Activated T-helper 1 cell treated with anti-CD3 and anti-CD28 coated beads, Interleukin-12 subunit alpha, Interleukin-12 subunit beta, Interleukin-2, Interleukin-4 antibody, amounts not matched to agents 30 ng/mL and 10 ng/mL and 1 ng/mL, durations not matched to agents 14 hours and 24 hours and 36 hours (primary cell): ENCODE measurements at places on chromosomes 2 and 18. TPM values are rescaled to one million over a fixed set of nuclear protein-coding genes. Genes with fewer than 3 reads are reported as not detected.

Gene FER1L5
- not detected in 2 replicates for total RNA-seq

Gene KIAA2012
- not detected in 2 replicates for total RNA-seq

Gene WDR43
- total RNA-seq = 188 and 190 TPM in 2 replicates

GRCh38 chr18:23875966-23876895, 138.3 kb upstream of the TTC39C start:
- DNase-seq = no peak
- no peak overlapping the region for H3K4me3 ChIP-seq
- peaks cover 18% of the 10 kb centered on the region for H3K27me3 ChIP-seq
- H3K36me3 ChIP-seq = no peaks in the 10 kb centered on the region
- no peak overlapping the region for H3K27ac ChIP-seq
- H3K4me1 ChIP-seq = peaks cover 19% of the 10 kb centered on the region

DNA sequence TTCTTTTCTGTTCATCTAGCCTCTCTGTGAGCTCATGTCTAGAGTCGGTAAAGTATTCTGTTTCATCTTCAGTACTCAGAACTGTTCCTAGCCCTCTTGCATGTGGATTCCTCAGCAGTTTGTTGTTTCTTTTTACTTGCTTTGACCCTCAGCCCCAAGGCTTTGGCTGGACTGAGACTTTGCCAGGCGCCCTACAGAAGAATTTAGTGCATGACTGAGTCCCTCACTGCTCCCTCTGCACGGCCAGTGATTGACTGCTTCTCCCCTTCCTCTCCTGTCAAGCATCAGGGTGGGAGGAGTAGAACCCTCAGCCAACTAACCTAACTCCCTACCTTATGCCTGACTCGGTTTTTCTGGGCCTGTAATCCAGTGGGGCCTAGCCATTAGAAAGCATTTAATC, 109.8 kb downstream of the ESCO1 start:
- H3K27ac ChIP-seq = no peak overlapping the region
- no peaks in the 10 kb centered on the region for H3K36me3 ChIP-seq
- H3K27me3 ChIP-seq = peaks cover 5% of the 10 kb centered on the region
- no peak overlapping the region for H3K4me3 ChIP-seq
- DNase-seq = no peak

DNA sequence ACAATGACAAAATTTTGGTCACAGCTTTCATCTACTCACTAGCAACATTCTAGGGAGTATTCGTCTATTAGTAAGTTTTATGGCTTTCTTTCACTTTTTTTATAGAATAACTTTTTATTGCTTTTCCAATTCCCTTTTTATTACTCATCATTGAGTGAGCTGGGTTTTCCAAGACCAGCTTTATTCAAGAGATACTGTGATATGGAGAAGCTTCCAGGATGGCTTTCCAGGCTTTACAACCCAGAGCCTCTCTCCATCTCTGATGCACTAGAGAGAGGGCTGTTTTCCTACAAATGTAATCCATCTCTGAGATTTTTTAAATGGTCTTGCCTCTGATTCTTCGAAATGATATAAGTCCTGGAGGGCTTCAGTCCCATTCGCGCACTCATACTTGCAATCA, 118.3 kb downstream of the LDLRAD4 start:
- peaks cover 8% of the 10 kb centered on the region for H3K36me3 ChIP-seq
- H3K4me3 ChIP-seq = no peak overlapping the region
- DNase-seq = no peak

GRCh38 chr2:226155093-226155875, 644.3 kb downstream of the IRS1 start:
- no peaks in the 10 kb centered on the region for H3K36me3 ChIP-seq
- no peak overlapping the region for H3K4me3 ChIP-seq
- H3K4me1 ChIP-seq = no peaks in the 10 kb centered on the region
- no peaks in the 10 kb centered on the region for H3K27me3 ChIP-seq
- DNase-seq = no peak
- no peak overlapping the region for H3K27ac ChIP-seq

DNA sequence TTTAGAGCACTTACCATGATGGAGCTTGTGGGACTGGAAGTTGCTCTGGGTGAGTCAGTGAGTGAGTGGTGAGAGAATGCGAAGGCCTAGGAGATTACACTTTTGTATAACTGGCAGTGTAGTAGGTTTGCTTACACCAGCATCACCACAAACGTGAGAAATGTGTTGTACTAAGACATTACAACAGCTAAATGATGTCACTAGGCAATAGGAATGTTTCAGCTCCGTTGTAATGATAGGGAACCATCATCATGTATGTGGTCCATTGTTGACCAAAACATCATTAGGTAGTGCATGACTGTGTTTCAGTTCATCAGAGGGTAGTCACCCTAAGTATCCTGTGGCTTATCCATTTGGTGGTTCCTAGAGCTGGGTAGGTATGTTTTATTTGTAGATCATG, 11.9 kb downstream of the ZNF407 start:
- no peak for DNase-seq
- H3K4me1 ChIP-seq = no peaks in the 10 kb centered on the region
- H3K36me3 ChIP-seq = no peaks in the 10 kb centered on the region
- no peaks in the 10 kb centered on the region for H3K27me3 ChIP-seq
- no peak overlapping the region for H3K27ac ChIP-seq

GRCh38 chr2:119592436-119592835, 48.2 kb downstream of the CFAP221 start:
- no peaks in the 10 kb centered on the region for H3K4me1 ChIP-seq
- no peaks in the 10 kb centered on the region for H3K36me3 ChIP-seq
- H3K4me3 ChIP-seq = no peak overlapping the region

DNA sequence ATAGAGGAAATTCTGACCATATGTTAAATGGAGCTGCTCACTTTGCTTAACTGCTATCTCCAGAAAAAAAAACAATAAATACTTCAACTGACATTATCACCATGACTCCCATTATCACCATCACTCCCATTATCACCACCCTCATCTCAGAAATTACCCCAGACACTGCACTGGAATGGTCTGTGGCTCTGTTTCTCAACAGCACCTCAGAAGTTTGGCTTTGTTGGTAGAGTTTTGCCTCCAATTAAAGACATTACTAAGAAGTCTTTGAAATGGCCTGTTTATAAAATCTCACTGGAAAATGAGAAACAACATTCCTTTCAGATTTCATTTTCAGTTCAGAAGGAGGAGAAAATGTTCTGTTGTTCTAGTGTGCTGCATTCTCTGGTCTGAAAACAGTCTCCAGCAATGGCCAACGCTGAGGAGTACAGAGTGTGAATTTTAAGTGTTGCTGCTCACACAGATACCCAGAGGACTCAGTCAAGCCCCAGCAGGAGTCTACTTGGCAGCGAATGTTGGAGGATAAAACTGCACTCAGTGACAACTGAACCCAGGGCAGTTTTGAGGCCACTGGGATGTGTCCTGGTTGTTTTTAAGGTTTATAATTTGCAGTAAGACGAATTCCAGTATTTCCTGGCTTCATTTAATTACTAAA, 364.5 kb upstream of the CDH2 start:
- no peak overlapping the region for H3K27ac ChIP-seq
- H3K4me3 ChIP-seq = no peak overlapping the region
- no peaks in the 10 kb centered on the region for H3K4me1 ChIP-seq
- H3K27me3 ChIP-seq = no peaks in the 10 kb centered on the region
- no peak for DNase-seq

GRCh38 chr2:200305797-200306195, 697 bp upstream of the SPATS2L start:
- peaks cover 34% of the 10 kb centered on the region for H3K4me1 ChIP-seq
- peaks cover 4% of the 10 kb centered on the region for H3K36me3 ChIP-seq
- H3K27me3 ChIP-seq = peaks cover 10% of the 10 kb centered on the region
- DNase-seq = no peak
- peak overlapping the region; percentile 90 for H3K4me3 ChIP-seq
